ENCODE measurements at places on chromosomes 16 and 17.

DNA sequence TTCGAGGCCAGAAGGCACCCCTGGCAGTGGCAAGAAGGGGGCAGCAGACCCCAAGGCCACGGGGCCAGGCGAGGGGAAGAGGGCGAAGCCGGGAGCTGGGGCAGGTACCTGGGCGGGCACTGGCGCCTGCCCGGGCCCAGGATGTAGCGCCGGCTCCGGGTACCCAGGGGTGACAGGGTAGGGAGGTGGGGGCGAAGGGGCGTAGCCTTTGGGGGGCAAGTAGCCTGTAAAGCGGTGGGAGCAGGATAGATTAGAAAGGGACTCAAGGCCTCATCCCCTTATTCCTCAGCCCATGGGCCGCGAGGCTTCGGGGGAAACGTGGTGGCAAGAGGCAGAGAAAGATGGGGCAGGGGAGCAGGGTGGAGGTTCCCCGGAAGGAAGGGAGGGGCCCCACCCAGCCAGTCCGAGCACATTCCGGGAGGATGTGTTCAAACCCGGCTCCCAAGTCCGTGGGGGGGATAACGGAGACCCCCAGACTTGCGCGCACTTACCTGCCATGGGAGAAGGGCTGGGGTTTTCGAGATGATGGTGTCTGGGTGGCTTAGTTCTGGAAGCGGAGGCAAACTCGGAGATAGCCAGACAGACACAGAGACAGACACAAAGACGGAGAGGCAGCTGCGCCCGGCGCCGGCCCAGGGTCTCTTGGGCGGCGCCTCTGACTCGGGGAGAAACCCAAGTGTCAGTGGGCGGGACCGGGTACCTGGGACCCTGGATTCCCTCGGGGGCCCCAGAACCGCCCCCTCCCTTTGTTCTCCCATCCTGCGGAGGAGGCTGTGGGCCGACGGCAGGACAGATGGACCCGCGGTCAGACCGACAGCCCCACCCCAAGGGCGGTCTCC is 493 bp downstream of the PLSCR3 start:
- peak; percentile 50 for DNase-seq

- no peak for DNase-seq
Observed at GRCh38 chr16:19645557-19645981, 72.5 kb downstream of the KNOP1 start.

DNA sequence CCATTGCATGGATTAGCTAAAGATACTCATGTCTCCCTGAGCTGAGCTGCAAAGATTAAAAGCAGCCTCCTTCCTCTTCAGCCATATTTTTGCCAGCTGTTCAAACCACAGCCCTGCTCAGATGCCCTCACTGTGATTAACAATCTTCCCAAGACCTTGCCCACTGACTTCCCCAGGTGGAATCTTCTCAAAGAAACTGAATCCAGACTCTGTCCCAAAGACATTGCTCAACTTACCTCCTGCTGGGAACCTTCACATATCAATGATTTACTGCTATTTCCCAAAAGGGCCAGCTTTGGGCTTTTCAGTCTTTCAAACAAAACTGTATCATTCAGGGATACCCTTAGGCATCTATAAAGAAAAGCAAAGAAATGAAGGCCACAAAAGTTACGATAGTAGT is 9.2 kb downstream of the C17orf67 start:
- DNase-seq: no peak

DNA sequence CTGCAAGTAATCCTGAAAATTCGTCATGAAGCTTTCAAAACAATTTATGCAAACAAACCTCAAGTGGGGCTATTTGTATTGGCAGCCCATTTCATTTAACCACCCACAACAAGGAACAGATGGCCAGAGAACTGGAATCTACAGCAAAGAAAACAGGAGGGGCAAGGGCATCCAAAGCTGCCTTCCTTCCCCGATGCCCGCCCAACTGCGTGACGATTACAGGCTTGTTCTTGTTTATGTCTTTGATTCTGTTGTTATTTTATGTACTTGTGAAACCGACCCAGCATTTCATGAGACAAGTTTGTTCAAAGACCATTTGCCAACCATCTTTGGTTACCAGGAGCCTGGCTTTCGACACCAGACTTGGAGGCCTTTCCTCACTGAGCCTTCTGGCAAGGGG is 59.1 kb upstream of the IRX6 start:
- peak; percentile 16 for DNase-seq

GRCh38 chr16:26211542-26211941 is 519.8 kb downstream of the HS3ST4 start:
- DNase-seq: no peak

DNA sequence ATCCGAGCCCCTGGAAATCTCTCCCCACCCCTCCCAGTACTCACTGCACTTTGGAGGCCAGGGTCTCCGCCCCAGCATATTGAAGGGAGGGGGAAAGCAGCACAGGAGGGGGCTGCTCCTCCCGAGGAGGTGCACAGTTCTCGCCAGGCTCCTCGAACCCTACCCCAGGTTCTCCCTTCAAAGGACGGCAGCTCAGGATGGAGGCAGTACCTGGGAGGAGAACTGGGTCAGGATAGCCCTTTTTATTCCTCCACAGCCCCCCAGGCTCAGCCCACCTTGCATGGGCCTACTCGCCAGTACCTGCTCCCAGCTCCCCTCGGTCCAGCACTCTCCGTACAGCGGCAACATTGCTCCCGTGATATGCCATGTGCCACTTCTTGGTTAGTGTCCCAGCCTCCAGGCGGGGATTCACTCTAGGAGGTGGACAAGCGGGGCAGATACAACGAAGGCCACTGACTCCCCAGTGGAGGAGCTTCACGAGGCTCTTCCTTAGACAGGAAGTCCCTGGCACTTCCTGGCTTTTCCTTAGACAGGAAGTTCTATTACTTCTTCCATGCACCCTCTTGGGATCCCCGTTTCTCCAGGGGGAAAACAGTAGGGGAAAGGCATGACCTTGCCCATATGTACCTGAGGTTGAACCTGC is 2.1 kb upstream of the GPS2 start:
- DNase-seq: no peak

- DNase-seq: no peak
Observed at GRCh38 chr16:27164352-27164751, 39.0 kb upstream of the KDM8 start.

GRCh38 chr16:11188801-11189740 is 66.9 kb downstream of the SOCS1 start:
- no peak for DNase-seq

DNA sequence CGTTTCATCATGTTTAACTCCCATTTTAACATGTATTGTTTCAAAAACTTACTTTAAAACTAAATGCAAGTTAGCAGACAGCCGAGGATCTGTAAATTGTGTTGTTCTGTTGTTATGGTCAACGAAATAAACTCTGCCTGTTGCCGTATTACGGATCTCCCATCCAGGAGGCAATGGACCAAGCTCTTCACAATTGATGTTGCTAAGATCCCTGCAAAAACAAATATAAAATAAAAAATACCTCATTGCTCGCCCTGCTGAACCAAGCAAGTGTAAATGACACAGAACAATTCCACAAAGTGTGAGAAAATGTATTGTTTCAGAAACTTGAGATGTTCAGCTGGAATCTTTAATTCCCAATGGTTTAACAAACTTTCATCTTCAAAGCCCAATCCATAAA is 65.0 kb downstream of the CEP95 start:
- DNase-seq: no peak

Data from NCI-H1092 treated with DMSO at 0.1 percent for 48 hours (cell line).